ENCODE measurements at places on chromosomes 11 and 22. TPM values are rescaled to one million over a fixed set of nuclear protein-coding genes. Genes with fewer than 3 reads are reported as not detected.
A peak's percentile ranks its signal among the peaks of the same experiment; 100 is the strongest.

DNA sequence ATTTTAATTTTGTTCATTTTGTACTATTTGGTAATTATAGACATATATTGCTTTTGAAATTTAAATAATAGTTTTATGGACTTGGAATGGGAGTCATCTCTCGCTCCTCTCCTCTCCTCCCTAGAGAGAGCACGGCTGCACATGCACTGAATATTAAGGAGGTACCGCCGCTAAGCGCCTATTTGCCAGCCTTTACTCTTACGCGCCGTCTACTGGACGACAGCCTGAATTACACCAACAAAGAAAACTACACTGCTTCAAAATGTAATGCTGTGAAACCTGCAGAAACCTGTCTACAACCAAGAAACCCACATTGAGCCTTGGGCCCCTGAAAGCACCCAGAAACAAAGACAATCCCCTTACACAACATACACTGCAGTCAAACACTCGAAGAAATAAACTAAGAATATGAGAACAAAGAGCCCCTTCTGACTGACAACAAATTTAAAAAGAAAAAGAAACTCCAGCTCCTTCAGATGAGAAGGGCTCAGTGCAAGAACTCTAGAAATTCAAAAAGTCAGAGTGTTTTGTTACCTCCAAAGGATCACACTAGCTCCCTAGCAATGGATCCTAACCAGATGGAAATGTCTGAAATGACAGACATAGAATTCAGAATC, 737.2 kb downstream of the LRRC4C start:
- DNase-seq, result no peak

TMEM45B gene
- total RNA-seq, result not detected

GRCh38 chr22:49100316-49100715, 727.4 kb downstream of the BRD1 start:
- no peak for DNase-seq

DNA sequence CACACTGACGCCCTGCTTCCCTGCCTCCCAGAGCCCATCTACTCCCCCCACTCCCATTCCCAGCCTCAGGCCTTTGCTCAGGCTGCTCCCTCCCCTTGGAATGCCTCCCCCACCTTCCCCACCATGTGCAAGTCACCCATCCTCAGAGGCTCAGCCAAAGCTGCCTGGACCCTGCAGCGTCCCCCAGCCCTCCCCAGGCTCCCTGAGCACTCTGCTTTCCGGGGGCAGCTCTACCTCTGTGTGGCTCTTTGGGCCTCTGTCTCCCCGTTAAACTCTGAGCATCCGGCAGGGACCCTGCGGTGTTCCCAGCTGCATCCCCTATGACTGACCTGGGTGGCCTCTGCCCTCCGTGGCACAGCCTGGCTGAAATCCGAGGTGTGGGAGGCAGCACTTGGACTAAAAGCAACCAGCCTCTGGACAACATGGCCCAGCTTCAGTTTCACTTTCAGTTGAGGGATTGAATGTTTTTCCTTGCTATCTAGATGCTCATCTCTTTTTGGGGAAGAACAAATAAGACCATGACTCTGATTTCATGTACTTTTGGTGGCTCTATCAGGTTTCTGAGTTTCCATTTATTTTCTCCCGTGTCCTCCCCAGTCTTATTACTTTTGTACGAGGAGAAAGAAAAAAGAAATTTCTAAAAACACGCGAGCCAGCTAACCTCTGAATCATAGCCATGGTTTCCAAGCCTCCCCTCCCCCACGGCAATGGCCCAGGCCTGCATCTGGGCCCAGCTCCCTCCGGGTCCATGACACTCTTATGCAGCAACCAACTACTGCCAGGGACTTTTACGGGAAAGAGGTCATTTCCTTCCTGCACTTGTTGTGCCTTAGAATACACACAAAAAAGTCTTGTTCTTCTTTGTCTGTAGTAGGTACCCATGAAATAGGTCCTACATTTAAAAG, 3.8 kb downstream of the APOL3 start:
- peak; percentile 66 for DNase-seq

- DNase-seq, result no peak
Measured at GRCh38 chr11:134066943-134067885, 1.7 kb upstream of the JAM3 start.

DNA sequence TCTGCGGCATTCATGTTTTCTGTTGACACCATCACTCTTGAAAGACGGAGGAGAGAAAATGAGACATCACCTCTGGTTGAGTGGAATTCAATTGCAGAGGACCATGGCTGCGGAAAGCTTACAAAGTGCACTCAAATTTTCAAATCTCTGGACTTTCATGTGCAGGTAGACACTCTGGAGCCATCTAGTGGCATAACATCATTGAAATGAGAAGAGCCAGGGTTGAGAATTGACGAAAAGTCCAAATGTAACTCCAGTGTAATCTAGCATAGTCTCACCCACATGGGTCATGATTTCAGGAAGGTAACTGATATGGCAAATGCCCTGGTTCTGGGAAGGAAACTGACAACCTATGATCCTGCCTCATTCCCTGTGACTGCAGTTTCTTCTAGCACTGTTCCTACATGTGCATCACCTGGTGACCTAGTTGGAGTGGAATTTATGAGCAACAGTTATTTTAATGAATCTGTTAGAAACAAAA, 687.8 kb downstream of the KCNA4 start:
- DNase-seq, result no peak

GRCh38 chr11:10488934-10489691, 34.0 kb downstream of the AMPD3 start:
- DNase-seq, result no peak

DDX25 gene
- not detected for total RNA-seq

GRCh38 chr11:116707161-116707629, 65.6 kb downstream of the BUD13 start:
- no peak for DNase-seq

ADORA2A gene
- 20.4 TPM for total RNA-seq

DNA sequence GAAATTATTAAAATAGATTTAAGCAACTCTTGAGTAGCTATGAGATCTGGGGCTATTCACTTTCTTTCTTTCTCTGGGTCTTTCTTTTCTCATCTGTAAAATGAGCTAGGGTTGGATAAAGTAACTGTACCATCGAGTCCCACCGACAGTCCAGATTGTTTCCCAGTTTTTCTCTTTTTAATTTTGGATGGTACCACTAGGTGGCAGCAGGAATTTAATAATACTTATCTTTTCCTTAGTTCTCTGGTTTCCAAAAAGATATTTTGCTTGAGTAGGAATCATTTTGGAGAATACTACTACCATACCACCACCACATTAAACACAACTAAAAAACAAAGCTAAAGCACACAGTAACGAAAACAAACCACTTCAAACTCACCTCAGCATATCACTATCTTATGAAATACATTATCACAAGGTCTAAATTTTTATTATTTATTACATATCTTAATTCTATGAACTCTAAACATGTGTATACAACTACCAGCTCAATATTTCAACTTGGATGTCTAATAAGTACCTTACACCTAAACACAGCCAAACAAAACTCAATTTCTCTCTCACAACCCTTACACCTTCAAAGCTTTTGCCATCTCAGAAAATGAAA, 584.0 kb downstream of the KCNA4 start:
- DNase-seq, result no peak

DNA sequence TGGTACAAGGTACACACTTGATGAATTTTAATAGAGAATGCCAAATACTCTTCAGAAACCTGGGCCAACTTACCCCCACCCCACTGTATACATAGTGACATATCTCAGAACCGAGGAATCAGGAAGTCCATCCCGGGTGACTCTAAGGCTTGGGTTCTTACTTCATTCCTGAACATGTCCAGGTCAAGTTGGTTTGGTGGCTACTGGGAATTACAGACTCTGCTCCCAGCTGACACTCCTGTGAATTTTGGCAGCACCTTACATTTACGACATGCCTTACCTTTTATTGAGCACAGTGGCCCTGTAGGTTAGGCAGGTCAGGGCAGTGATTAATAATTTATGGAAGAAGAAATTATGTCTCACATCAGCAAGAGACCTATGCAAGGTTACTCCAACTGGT, 70.1 kb upstream of the LDLRAD3 start:
- no peak for DNase-seq

DNA sequence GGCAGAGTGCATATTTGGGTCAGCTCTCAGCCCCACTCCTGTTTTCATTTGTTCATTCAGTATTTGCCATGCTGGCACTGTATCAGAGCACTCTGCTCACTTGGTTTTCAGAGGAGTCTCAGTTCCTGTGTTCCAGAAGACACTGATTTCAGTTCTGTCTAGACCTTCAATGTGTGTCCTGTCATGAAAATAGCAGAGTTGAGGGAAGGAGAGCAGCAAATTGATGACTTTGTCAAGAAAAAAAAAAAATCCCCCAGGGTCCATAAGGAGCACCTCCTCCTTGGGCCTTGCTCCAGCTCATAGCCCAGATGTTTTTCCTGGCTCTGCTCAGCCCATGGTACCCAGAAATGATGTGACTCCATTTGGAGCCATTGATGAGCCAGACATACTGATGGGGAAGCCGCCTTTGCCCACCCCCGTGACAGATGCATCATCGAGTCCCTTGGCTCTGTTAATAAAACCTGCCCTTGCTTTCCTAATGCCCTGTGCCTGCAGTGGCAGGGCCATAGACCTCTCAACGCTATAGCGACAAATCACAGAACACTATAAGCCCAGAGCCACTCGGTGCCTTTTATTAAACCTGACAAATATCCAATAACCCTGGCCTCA, 107.0 kb downstream of the PKNOX2 start:
- DNase-seq, result no peak

GRCh38 chr22:41526830-41527799, 17.2 kb downstream of the POLR3H start:
- peak; percentile 71 for DNase-seq

GRCh38 chr11:8262552-8263108, 1.0 kb downstream of the LMO1 start:
- DNase-seq, result peak; percentile 24

- no peak for DNase-seq
Measured at GRCh38 chr22:37442135-37442534, 14.9 kb upstream of the ELFN2 start.

GRCh38 chr22:38755155-38755910, 465 bp downstream of the SUN2 start:
- DNase-seq, result peak; percentile 62

OR4C3 gene
- total RNA-seq, result not detected

- no peak for DNase-seq
Measured at GRCh38 chr22:50182176-50183081, 3.3 kb upstream of the TRABD start.

DNA sequence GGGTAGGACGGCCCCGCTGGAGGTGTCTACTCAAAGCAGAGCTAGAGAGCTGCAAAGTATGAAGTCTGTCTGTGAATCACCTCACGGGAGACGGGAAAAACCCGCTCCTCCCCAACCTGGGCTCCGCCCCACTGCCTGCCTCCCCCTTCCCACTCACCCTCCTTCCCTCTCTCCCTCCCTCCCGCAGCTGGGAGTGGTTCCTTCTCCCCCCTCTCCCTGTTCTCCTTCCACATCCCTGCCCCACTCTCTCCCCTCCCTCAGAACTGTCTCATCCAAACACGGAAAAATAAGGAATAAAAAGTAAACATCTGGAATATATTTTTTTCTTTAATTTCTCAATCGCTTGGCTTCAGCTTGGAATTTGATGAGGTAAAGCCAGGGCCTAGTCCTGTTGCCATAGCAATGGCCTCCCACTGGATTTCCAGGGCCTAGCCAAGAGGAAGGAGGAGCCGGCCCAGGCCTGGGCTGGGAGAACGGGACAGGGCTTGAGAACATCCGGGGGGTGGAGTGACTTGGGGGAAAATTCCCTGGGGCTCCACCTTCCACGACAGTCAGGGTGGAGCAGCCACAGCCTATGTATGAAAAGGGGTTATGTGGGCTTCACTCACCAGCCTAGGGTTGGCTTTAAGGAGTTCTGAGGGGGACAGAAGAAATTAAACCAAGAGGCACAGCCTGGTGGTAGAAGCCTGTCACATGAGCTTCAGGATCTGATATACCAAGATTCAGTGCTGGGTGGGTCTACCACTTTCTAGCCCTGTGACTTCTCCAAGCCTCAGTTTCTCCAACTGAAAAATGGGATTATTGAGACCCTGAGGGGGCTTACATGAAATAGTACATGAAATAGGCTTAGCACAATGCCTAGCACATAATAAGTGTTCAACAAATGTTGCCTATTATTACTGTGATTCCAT, 2.2 kb downstream of the TNKS1BP1 start:
- no peak for DNase-seq

OR5T3 gene
- total RNA-seq, result not detected

- DNase-seq, result no peak
Measured at GRCh38 chr11:36304351-36304750, 8.3 kb downstream of the PRR5L start.

RBM4B gene
- total RNA-seq, result 21.5 TPM

DNA sequence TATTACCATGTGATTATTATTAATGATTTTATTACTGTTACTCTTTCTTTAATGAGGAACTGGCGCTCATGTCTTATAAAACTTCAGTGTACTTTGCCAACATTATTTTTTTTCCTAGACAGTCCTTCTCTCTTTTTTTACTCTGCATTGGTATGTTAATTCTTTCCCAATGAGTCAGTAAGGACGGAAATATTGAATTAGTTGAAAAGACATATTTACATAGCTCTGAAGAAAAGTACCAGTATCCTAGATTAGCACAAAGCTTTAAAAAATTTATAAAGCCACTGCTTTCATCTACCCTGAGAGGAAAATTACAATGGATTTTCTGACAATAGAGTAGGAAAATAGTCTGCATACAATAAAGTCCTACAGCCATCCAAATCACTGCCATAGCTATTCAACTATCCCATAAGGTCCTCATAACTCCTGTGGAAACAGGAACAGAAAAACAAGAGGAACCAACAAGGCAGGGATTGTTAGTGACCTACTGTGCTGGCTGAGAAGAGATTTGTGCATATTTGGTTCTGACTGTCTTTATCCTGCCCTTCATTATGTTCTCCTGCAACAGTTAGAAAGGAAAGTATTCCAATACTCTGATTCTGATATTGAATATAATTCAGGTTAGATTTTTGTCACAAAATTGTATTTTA, 314.4 kb downstream of the AASDHPPT start:
- no peak for DNase-seq

GRCh38 chr11:60925868-60926267, 1.6 kb downstream of the TMEM132A start:
- DNase-seq, result no peak

GRCh38 chr22:33272871-33273270, 214.7 kb upstream of the SYN3 start:
- no peak for DNase-seq

DNA sequence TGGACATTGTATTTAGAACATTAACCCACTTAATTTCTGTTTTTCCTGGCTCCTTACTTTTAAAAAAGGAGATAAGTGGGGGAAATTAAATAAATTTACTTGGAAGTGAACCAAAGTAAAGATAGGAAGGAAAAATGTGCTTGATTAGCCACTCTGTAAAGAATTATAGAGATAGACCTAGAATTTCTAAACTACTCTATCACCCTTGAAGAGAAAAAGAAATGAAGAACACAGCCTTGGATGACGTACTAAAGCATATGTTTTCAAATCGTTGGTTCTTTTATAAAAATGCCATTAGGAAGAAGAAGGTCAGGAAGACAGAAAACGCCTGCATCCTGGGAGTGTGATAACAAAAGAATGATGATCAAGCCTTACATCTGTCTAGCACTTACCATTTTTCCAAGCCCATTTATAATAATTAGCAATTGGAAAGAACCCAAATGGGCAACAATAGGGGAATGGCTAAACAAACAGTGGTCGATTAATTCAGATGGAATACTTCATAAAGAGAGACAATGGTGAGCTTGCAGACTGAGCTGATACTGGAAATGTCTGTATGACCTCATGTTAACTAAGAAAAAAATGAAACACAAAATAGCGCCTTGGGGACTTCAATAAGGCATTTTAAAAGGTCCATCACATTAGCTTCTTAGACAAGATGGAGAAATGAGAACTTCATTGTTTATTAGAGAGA, 81.0 kb upstream of the LRRC55 start:
- no peak for DNase-seq

Measured in activated CD8-positive, alpha-beta T cell treated with anti-CD3 and anti-CD28 coated beads, Interleukin-2, amount 10 ng/mL, durations not matched to agents 7 days and 5 days (primary cell).